ENCODE measurements at places on chromosomes 6 and 20. TPM values are rescaled to one million over a fixed set of nuclear protein-coding genes. Genes with fewer than 3 reads are reported as not detected.

KIF13A gene
- 86.8 TPM for total RNA-seq

MYLK4 gene
- total RNA-seq = 0.98 TPM

LIN28B gene
- not detected for total RNA-seq

BPI gene
- 1.4 TPM for total RNA-seq

GPR6 gene
- not detected for total RNA-seq

RRAGD gene
- 1.4 TPM for total RNA-seq

GRCh38 chr6:87993356-87993755 lies 54.3 kb upstream of the SPACA1 start:
- DNase-seq = no peak

- no peak for DNase-seq
Observed at GRCh38 chr6:53752440-53752839, 42.4 kb upstream of the LRRC1 start.

GRCh38 chr6:71250099-71250602 lies 38.5 kb upstream of the OGFRL1 start:
- DNase-seq = peak; percentile 93

- DNase-seq = no peak
Observed at GRCh38 chr6:87926687-87927086, 121.0 kb upstream of the SPACA1 start.

DNA sequence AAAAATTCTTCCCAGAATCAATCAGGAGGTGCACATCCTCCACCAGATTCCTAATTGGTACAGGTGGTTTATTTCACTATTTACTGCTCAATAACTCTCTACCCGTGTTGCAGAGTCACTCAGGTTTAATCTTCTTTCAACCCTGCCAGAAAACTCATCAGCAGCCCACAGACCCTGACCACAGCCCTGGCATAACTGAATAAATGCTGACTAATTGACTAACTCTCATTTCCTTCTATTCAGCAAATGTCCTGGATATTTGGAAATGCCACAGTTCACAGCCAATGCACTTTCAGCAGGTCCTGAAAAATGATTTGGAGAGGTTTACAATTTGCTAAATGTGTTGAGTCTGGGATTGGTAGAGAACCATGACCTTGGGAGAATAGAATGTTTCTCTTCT lies 62.3 kb downstream of the TRMT6 start:
- DNase-seq = no peak

DNA sequence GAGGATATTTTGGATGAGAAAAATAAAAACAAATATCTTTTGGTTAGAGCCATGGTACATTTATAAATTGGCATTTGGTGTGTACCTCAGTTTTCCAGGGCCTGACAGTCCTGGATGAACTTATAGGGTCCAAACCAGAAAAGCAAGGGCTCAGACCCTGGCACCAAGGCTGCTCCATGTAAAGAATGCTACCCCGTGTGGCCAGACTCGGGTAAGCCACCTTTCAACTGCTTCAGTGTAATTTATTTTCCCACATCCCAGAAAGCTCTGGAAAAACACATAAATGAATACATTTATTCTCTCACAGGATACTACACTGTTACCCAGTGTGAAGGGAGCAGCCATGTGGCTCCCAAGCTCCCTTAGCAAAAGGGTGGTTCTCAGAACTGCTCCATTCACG lies 13.8 kb downstream of the MRPL14 start:
- no peak for DNase-seq

DNA sequence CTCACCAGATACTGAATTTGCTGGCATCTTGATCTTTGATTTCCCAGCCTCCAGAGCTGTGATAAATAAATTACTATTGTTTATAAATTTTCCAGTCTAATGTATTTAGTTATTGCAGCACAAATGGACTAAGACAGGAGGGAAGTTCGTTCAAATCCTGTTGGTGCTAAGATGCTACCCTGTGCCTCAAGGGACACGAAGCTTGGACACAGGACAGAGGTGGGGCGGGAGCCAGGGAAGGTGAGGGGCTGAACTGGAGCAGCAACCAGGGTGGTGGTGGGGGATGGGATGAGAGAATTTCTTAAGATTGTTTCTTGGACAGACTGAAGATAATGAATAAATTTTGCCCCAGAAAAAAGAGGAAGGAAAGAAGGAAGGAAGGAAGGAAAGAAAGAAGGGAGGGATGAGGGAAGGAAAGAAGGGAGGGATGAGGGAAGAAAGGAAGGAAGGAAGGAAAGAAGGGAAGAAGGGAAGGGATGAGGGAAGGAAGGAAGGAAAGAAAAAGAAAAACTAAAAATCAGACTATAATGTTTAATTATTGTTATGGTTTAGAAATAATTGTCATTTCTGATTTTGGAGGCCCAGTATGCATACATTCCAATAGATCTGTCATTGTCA lies 127.2 kb downstream of the CDC5L start:
- DNase-seq = no peak

GRCh38 chr6:42571611-42572342 lies 7.9 kb downstream of the UBR2 start:
- DNase-seq = peak; percentile 25

DNA sequence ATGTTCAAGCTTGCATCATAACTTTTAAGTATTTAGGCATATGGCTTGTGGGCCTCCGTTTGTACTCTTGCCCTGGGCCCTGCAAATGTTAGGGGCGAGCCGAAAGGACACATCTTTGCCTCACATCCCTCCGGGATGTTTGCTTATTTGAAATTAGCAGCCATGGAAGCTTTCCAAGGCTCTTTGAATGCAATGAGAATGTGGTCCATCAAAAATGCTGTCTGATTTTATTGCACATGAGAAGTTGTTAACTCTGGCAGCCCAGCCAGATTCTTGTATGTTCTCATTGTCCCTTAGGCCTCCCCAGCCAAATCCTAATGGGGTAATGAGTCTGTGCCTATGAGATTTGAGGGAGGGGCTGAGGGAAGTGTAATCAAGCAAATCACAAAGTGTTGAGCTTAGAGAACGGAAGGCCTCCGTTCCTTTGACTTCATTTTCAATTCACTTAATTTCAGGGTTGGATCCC lies 261.2 kb upstream of the MARCKS start:
- peak; percentile 76 for DNase-seq

- peak; percentile 20 for DNase-seq
Observed at GRCh38 chr6:90343576-90343975, 46.9 kb upstream of the BACH2 start.

GRCh38 chr6:39884696-39885095 lies 49.6 kb downstream of the MOCS1 start:
- peak; percentile 70 for DNase-seq

GRCh38 chr6:157937916-157938315 lies 43.7 kb upstream of the SYNJ2 start:
- no peak for DNase-seq

DNA sequence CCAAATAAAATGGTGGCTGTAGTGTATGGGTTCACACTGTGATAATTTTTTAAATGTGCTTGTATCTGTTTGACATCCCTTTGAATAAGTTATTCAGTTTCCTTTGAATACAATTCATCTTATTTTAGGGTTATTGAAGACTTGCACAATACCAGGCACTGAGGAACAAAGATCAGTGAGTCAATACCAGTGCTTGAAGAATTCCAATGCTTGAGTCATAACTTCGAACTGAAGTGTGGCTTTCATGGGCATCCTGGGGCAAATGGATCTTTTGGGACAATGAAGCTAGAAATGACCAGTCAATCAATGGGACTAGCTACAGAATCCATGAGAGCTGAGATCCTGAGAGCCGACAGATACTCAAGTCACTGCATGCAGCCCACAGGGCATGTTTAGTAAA lies 349.9 kb upstream of the FLRT3 start:
- DNase-seq = no peak

DNA sequence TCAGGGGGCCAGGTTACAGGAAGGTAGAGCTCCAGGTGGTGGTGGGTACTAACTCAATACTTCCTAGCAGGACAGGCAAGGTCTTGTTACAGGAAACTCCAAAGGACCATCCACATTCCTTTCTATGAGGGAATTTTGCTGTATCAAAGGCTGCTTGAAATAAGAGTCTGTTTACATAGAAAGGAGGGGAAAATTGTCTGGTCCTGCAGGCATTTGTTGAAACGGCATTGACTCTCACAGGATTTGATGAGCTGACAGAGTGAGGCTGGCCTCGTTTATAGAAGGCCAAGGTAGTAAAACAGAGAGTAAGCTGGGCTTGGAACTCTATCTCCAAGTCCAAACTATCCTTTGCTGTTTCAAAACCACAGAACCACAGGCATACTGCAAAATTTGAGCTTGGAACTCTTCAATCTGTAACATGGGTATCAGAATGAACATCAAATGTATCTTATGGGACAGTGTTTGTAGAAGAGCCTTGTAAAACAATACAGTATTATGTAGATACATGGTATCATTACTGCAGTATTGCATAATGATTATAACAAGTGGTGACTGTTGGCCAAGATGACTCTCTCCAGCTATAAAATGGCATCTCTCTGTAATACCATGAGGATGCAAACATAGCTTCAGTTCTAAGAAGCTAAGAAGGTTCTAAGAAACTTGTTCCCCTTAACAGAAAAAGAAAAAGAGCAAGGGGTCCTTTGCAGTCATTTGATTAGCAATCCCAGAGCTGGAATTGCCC lies 61.5 kb downstream of the TRAM2 start:
- DNase-seq = no peak

- no peak for DNase-seq
Observed at GRCh38 chr6:137846274-137846673, 20.8 kb upstream of the TNFAIP3 start.

DNA sequence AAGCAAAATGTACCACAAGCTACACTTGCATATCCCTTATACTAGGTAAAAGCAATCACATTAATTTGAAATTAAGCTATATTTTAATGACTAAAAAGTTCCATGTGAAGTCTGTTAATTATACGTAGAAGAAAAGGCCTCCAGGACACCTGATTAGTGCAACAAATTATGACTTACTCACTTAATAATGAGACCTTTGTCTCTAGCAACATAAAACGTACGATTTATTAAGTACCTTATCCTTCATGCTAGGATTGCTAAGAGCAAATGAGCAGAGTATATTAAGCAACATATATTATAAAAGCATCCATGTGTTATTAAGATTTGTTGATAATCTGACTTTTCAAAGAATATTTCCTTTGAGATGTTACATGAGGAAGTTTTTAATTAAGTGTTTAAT lies 2.5 kb downstream of the BMP5 start:
- DNase-seq = no peak

GRCh38 chr6:44264154-44265006 lies 971 bp downstream of the NFKBIE start:
- DNase-seq = no peak

DNA sequence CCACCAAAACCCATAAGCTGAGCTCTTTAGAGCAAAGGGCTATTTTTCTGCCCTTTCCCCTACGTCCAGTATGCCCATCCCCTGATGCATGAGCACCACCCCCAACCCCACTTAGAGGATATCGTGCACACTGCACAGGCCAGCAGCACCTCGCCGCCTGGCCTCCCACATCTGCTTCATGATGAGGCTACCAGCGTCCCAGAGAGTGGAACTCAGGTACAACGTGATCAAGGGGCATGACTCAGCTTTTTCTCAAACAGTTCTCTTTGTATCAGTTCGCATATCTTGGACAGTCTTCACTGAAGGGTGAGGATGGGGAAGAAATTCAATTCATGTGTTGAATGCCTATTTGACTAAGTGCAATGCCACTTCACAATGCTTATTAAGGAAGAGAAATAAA lies 81.9 kb upstream of the QKI start:
- no peak for DNase-seq

- no peak for DNase-seq
Observed at GRCh38 chr6:7559651-7560385, 18.3 kb downstream of the DSP start.

- no peak for DNase-seq
Observed at GRCh38 chr6:41935193-41935574, 6.4 kb downstream of the CCND3 start.

Data from fibroblast of the aortic adventitia (primary cell).